ENCODE measurements at places on chromosomes 11 and 22.

DNA sequence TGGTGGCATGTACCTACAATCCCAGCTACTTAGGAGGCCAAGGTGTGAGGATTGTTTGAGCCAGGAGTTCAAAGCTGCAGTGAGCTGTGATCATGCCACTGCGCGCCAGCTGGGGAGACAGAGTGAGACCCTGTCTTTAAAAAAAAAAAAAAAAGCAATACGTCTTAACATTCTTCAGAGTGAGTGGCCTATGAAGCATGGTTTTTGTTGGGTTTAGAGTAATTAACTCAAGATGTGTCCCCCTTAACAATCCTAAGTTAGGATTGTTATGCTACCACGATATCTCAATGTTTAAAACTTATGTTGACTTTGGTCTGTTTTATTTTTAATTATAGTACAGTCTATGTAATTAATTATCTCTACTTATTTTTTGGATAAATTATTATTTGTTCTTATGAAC lies 156.1 kb downstream of the HIPK3 start:
- DNase-seq, result no peak

DNA sequence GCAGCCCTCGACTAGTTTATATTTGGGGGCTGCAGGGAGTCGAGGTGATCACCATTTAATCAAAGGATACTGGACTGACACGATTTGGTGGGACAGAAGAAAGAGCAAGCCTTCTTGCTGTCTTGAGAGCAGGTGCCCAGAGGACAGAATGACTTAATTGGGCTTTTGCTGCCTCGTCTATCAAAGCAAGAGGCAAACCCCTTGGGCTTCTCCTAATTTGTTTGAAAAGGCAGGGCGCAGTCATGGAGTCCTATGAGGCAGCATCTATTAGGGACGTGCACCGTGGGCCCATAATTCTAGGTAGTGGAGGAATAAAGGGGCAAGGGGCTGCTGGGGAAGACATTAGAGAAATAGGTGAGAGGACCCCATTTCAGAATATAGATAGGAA lies 1411.3 kb downstream of the TBC1D22A start:
- DNase-seq, result no peak

DNA sequence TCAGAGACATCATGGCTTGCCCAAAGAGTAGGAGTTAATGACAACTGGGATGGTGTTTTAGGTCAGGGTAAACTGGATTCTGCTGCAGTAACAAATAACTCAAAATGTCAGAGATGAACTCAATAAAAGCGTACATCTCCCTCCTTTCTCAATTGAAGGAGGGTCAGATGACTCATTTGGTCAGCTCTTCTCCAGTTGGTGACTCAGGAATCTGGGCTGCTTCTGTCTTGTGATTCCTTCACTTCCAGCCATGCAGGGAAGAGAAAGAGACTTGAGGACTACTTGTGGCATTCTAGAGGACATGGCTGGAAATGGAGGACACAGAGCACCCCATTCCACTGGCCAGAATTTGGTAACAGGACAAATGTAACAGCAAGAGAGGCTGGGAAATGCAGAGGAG lies 3.2 kb upstream of the SYT13 start:
- DNase-seq, result no peak

GRCh38 chr11:34707462-34707840 lies 86.6 kb downstream of the EHF start:
- DNase-seq, result no peak

- DNase-seq, result no peak
Measured at GRCh38 chr11:40393511-40393910, 1065.9 kb downstream of the LRRC4C start.

DNA sequence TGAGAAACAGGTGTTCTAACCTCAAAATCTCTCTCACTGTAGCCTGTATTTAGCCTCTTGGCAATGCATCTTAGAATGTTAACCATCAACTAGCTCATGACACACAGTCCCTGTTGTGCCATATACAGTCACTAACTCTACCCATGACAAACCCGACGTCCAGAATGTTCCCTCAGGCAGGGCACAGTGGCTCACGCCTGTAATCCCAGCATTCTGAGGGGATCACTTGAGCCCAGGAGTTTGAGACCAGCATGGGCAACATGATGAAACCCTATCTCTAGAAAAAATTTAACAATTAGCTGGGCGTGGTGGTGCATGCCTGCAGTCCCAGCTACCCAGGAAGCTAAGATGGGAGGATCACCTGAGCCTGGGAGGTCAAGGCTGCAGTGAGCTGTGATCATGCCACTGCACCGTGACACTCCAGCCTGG lies 18.2 kb upstream of the CCDC34 start:
- no peak for DNase-seq
